Stimulated activated CD8-positive, alpha-beta memory T cell treated with anti-CD3 and anti-CD28 coated beads, Interleukin-15, amount 100 ng/mL, for 4 hours (primary cell): ENCODE measurements at places on chromosomes 5 and 9.

DNA sequence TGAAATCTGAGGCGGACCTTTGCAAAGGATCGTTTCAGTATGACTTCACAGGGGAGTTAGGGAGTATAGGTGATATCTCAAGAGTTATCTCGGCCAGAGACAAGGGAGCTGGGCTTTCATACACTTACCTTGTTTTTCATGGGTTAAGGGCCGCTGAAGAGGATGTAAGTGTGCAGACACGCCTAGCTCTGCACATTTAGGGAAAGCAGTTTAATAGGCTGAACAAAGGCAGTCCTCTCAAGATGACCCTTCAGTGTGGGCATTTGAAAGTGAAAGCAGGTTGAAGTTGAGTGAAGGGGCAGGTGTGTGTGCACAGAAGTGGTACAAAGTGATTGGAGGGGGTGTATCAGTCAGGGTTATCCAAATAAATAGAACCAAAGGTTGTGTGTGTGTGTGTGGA, 33.1 kb upstream of the PRXL2C start:
- DNase-seq, result no peak

GRCh38 chr5:170603578-170604565, 100.1 kb downstream of the KCNIP1 start:
- DNase-seq, result no peak

- DNase-seq, result no peak
Measured at GRCh38 chr5:9712911-9713310, 82.8 kb upstream of the TAS2R1 start.

DNA sequence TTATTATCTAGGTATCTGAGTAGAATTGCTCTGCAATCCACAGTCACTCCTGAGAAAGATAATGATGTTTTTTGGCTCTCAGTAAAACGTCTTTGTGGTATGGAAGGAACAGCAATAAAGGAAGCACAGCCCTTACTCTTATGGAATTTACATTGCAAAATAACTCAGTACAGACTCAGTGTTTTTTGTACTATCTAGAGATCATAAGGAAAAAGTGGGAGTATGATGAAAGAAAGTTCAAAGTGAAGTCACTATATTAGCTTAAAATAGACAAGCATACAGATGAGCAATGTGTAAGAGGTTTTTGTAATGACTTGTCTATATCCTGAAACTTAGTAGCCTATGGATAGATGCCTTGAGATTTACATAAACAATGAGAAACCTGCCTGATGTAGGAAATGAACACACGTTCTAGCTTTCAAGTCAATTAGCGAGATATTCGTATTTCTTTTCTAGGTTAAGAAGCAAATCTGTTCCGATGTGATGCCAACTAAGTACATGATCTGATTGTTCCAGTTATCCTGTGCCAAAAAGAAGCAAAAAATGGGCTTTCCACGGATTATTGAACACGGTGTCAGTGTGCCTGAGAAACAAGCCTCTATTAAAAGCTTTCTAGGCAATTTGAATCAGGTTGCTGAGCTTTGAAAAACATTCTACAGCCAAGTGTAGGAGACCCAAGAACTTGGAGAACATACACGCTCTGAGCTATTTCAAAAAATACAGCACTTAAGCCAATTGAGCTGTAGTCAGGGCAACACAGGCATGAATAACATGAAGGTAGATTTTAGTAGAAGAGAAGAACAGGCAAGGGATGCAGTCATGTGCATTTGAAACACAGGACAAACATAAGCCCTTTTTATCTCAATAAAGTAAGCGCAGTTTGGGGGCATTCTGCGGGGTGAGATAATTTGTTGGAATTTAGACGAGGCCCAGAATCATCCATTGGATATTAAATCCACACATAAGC, 86.3 kb upstream of the TAF11L2 start:
- no peak for DNase-seq
